ENCODE measurements at places on chromosomes 16 and 17.

DNA sequence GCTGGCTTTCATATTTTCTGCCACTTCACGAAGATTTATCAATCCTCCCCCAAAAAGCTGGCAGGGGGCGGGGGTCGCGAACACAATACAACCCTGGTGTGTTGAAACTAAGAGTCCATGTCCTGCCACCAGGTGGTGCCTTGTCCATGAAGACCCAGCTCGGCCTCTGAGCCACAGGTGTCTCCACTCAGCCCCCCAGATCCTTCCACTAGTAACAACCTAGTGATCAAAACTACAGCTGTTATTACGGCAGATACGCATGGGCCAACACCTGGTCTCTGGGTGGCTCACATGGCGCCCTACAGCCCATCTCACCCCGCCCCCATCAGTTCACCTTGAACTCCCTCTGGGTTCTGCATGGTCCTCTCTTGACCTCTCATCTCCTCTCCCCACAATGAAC lies 27.7 kb downstream of the USP7 start:
- DNase-seq: no peak

- DNase-seq: no peak
Observed at GRCh38 chr16:60204181-60204580, 1470.1 kb upstream of the GOT2 start.

DNA sequence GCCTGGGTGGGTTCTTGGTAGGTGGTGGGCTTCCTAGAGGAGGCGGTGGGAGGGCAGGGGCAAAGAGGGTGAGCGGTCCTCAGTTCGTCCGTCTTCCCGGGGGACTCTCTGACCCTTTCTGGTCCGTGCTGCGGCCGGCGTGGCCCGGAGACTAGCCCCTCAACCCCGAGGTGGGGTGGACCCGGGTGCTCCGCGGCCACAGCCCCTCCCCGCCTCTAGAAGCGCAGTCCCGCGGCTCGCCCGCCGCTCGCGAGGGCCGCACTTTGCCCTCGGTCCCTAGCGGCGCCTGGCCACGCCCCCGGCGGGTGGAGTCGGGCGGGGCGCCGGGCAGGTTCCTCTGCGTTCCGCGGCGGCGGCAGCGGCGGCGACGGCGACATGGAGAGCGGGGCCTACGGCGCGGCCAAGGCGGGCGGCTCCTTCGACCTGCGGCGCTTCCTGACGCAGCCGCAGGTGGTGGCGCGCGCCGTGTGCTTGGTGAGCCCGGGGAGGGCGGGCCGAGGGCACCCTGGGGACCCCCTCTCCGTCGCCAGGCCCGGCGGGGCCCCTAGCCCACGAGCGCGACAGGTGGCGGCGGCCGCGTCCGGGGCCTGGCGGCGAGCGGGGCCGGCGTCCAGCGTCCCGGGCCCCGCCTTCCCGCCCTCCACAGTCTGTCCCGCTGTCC lies at the start of gene SYNGR2:
TSS of gene SYNGR2 (plus strand) at position 340 of the 661 bp plus-strand sequence. CDS start at position 376, 36 bp downstream.
- peak; percentile 95 for DNase-seq

GRCh38 chr17:54882950-54883349 lies 17.7 kb upstream of the TOM1L1 start:
- no peak for DNase-seq

GRCh38 chr17:50848711-50849110 lies 13.3 kb downstream of the WFIKKN2 start:
- no peak for DNase-seq

DNA sequence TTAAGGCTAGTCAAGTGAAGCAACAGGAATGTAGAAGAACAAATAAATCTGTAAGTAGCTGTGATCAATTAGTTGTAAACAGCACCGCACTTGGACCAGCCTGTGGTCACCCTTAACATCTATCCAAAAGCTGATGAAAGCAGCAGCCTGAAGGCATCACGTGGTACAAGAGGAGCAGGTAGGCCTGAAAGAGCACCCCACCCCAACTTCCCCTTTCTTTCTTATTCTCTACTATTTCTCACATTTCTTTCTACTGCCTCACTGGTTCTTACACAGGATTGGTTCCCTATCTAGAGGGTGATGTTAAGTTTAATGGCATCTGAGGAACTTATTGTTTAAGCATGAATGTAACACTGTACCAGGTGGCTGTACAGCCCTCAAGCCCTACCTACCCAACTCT lies 42.6 kb upstream of the CLEC18B start:
- no peak for DNase-seq

- no peak for DNase-seq
Observed at GRCh38 chr17:60910415-60910814, 232.8 kb downstream of the BCAS3 start.

DNA sequence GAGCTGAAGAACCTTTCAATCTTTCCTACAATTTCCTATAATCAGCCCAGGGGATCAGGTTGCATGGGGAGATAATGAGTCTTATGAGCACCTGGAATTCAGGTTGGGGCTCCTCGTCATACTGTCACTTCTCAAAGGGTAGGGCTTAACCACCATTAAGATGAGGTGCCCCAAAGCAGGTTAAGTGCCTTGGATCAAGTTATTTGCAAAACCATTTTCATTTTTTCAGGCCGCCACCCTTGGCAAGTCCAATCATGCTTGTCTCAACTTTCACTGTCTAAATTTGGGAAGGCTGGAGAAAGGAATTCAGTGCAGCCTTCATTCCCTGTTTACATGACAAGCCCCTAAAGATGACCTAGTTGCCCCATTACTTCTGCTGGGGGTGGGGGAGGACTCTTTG lies 44.9 kb upstream of the TANGO6 start:
- DNase-seq: no peak

DNA sequence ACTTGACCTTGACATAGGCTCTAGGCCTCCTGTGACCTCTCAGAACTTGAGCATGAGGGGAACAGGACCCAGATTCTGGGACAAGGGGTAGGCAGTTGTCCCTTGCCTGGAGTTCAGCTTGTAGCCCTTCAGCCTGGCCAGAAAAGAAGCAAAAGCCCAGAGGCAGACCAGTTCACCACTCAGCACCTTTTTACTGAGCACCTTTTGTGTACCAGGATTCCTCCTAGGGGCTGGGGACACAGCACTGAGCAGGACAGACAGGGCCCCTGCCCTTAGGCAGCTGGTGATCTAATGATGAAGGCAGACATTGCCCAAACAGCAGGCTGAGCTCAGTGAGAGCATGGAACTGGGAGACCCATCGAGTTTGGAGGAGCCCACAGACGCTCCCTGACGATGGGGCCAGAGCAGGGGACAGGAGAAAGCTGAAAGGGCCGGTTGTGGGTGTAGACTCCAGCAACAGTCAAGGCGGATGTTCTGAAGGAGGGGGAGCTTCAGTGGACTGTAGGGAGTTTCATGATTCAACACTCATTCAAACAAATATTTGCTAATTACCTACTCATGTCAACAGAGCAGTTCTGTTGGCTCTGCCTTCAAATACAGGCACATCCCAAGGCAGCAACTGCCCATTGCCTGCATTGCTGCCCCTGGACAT lies 32.0 kb downstream of the SBK1 start:
- DNase-seq: no peak

DNA sequence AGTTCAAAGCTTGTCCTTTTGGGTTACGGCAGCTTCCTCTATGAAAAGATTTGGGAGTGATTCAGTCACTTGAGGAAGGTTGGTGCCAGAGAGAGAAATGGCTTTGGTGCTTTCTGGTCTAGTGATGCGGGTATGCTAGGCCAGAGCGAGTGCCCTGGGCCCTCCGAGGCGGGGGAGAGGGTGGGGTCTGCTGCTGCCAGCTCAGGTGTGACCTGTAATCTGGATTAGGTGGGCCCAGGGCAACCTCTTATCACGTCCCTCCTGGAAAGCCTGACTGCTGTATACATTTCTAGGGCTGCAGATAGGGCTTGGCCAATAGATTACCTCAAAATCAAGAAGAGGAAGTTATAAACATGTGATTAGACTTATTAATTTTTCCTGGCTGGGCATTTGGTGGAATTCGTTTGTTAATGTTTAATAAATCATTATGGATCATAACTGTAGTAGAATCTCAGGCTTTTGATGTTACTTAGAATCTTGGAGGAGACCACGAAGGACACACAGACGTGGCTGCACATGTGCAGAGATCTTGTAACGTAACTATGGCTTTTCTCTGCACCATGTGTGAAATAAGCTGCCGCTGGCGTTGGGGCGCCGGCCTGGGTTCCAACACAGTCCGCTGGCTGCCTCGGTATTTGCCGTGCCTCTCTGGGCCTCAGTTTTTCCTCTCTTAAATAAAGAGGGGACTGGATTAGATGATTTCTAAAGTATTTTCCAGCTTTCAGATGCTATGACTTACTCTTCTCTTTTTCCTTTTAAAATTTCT lies 1.2 kb downstream of the IRF8 start:
- DNase-seq: no peak

DNA sequence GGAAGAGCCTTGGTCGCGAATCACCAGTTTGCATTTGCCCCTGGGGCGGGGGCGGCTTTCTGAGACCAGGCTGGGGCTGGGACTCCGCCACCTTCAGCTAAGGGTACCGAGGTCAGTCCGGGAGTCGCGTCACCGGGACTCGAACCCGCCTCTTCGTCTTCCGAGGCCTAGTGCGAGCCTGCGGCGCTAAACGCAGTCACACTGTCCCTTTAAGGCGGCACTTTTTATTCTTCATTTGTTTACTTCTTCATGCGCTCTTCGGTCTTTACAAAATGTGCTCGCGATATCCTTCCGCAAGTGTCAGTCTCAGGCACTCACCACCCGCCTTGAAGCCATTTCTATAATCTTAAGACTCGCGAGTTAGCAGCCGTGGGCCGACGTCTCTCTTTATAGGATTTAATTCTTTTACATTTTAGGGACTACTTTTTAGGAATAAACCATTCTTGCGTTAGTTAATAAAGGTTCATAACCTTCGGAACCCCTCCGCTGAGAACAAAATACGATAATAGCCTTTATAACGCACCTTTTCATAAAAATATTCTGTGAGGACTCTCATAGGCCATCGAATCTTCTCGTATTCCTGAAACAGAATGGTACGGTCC lies 593 bp upstream of the HEXIM1 start:
- peak; percentile 93 for DNase-seq

Data from ecto neural progenitor cell (in vitro differentiated cells).